Iris pigment epithelial cell (primary cell): ENCODE measurements at places on chromosomes 13 and 19.

DNA sequence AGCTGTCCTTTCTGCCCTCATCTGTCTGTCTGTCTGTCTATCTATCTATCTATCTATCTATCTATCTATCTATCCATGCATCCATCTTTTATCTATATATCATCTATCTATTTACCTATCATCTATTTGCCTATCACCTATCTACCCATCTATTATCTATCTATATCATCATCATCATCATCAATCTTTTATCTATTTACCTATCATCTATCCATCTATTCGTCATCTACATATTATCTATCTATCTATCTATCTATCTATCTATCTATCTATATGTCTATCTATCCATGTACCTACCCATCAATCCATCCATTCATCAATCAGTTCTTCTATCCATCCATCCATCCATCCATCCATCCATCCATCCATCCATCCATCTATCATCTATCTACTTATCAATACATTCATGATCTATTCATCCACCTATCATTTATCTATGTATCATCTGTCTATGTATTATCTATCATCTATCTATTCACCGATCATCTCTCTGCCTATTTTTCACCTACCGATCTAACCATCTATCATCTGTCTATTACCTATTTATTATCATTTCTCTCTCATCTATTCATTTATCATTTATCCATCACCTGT is 49.2 kb upstream of the ADGRE1 start:
- DNase-seq, result no peak

DNA sequence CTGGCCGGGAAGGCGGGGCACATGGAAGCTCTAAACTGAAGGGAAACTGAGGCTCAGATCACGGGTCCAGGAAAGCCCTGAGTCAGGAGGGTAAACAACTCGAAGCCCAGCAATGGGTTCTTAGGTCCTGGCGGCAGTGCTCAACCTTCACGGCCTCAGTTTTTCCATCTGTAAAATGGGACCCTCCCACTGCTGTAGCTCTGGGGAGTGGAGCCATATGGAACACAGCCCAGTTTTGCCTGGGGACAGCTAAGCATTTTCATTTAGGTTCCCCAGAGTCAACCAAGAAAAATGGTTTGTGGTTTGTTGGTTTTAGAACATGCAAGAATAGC is 30.4 kb downstream of the CEBPG start:
- no peak for DNase-seq

GRCh38 chr13:70747262-70747661 is 639.0 kb upstream of the KLHL1 start:
- peak; percentile 2 for DNase-seq

GRCh38 chr19:45423033-45423588 is 606 bp downstream of the ERCC1 start:
- DNase-seq, result no peak

GRCh38 chr13:96782186-96782585 is 212.1 kb downstream of the OXGR1 start:
- DNase-seq, result no peak

DNA sequence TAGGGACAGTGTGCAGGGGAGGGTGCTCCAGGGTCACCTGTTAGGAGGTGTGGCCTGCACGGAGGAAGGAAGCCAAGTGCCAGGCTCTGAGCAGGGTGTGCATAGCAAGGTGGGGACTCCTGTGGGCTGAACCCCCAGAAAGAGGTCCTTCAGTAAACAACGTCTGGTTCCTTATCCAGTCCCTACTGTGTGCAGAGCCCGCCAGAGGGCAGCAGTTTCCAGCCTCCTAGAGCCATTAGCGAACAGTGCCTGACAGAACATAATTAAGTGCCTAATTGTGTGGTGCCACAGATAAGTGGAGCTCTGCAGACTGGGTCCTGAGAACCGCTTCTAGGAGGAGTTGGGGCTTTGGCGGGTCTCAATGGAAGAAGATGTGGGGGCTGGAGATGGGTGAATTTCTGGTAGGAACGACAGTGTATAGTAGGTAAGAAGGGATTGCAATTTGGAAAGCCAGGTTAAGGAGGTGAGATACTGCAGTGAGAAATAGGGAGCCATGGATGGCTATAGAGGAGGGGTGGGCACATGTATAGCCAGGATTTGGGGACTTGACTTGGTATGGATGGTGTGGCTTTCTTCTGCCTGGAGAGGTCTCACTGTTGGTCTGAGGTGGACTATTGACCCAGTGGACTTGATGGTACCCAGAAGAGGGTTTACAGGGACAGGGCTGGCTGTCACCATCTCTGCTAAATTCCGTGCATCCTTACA is 323.1 kb downstream of the ZNF536 start:
- no peak for DNase-seq

DNA sequence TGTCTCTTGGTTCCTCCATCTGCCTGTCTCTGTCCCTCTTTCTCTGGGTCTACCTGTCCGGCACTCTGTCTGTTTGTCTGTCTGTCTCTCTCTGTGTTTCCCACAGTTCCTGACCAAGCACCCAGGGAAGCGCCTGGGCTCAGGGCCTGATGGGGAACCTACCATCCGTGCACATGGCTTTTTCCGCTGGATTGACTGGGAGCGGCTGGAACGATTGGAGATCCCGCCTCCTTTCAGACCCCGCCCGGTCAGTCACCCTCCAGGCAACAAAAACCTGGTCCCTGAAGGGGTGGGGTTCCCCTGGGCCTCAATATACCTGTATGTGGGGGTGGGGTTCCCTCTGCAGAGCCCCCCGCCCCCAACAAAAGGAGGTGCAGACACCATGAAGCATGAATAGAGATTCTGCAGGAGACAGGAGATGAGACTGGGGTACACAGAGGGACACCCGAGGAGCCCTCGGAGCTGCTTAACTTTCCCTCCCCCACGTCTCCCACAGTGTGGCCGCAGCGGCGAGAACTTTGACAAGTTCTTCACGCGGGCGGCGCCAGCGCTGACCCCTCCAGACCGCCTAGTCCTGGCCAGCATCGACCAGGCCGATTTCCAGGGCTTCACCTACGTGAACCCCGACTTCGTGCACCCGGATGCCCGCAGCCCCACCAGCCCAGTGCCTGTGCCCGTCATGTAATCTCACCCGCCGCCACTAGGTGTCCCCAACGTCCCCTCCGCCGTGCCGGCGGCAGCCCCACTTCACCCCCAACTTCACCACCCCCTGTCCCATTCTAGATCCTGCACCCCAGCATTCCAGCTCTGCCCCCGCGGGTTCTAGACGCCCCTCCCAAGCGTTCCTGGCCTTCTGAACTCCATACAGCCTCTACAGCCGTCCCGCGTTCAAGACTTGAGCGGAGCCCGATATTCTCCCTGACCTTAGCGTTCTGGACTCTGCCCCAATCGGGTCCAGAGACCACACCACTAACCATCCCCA is 2.6 kb upstream of the CACNG7 start:
- no peak for DNase-seq

DNA sequence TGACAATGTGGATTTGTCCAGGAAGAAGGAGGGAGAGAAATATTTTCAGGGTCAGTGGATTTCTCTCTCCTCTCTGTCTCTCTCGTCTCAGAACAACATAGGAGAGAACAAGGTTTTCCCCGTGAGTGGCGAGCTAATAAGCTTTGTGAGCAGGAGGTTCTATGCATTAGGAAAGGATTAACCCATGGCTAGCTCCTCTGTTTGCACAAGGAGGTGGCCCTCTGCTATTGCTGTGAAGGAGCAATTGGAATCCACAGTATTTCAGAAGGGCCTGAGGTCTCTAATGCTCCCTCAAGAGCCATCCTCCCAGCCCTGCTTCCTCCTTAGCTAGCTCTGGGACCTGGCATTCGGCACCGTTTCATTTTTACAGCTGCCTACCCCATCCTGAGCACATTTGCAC is 288.9 kb upstream of the MAB21L1 start:
- DNase-seq, result no peak

DNA sequence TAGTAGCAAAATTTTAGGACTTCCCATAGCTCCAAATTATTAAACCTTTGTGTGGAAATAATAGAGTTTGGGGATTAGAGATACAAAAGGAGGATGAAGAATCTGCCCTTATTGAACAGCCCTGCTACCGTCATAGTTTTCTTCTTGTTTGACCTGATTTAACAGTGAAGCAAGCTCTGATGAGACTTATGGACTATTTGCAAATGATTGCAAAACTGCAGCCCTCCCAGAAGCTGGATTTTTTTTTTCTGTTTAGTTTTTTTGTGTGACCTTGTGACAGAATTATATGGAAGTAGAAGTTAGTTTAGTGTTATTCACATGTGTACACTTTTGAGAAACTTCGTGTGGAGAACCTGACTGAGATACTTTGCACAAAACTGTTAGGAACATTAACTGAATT is 267.8 kb downstream of the KCNRG start:
- DNase-seq, result no peak

- DNase-seq, result no peak
These were observed 42.0 kb downstream of the SERTM1 start for GRCh38 chr13:36715841-36716240.

DNA sequence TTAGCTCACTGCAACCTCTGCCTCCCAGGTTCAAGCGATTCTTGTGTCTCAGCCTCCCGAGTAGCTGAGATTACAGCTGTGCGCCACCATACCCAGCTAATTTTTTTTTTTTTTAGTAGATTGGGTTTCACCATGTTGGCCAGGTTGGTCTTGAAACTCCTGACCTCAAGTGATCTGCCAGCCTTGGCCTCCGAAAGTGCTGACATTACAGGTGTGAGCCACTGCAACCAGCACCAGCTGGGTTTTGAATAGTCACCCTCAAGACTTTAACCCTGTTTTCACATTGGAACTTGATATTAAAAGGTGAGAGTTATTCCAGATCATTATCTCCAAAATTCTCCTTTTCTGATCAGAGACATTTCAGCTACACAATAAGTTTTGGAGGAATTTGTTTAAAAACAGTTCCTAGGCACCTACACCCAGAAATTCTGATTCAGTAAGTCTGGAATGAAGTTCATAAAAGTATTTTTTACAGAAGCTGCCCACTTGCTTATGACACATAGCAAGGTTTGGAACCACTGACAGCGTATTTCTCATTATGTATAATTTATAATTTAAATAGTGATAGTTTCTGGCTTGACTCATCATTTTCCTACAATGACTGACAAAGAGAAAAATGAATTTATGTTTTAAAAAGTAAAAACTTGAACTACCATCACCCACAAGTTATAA is 417.3 kb downstream of the DIAPH3 start:
- peak; percentile 77 for DNase-seq

GRCh38 chr19:6768236-6768785 is 1.1 kb upstream of the SH2D3A start:
- DNase-seq, result no peak

DNA sequence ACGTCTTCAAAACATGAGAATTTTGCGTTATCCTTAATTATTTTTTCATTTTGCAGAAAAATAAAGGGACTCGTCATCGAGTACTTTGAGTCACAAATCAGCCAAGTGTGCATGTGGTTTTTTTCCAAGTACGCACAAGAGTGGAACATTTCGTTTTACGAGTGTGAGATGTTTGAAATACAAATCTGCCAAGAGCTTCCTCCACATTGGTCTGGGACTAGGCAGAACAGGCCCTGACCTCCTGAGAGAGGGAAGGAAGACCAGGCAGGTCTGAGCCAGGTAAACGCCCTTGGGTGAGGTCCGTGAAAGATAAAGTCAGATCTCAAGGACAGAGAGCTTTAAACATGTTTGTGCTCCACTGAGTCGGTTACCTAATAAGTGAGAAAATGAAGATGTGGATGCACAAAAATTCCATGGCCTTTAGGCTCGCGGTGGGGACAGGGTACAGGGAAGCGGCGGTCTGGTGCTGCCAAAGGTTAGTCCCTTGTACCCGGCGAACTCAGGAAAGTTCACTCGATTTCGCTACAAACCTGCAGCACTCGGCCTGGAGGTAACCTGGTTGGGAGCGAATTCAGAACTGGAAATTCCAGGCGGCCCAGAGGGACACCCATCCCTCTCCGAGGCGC is 473 bp upstream of the ITM2B start:
- no peak for DNase-seq

GRCh38 chr13:108315273-108315672 is 45.8 kb downstream of the TNFSF13B start:
- DNase-seq, result no peak

DNA sequence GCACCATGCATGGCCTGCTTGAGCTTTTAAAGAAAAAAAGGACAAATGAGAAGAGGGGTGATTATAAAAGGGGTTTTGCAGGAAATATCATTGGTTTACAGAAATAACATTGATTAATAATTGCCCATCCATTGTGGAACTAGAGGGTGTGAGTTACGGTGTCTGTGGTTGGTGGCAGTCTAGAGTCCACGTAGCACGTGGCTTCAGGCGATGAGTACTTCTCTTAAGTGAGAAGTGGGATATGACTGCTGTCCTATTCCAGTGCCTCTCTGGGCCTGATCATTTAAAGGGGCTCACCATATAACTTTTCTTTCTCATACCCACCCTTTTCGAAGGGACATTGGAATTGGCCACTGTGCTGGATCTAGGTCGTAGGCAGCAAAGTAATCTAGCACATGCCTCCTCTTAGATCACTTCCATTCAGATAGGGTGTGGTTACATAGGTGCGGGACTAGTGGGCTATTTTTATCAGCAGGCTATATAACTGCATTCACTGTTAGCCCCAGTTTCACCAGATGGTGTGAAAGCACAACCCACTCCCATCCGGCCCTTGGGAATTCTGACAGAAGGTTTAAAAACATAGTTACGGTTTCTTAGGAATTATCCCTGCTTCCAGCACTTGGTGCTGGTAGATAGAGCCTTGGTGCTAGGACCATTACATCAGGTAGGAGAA is 19.9 kb downstream of the PPP5C start:
- no peak for DNase-seq

DNA sequence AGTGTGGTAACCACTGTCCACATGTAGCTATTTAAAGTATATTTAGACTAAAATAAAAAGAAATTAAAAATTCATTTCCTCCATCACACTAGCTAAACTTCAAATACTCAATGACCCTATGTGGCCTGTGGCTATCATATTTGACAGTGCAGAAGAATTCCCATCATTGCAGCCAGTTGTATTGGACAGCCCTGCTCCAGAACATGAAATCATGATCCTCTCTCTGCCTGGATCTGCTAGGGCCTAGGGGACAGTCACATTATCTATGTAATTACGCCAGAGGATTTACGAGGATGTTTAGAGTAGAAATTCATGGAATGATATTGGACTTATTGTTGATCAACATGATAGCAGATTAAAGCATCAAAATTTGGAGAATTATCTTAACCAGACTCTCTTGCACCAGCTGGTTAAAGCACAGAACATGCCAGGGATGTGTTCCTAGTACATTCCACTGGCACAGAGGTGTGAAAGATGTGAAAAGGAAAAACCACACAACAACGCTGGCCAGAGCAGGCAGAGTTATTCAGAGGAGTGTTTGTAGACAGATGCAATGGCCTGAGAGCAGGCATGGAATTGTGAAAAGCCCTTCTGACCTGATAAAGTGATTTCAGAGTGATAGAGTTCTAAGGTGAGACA is 108.9 kb upstream of the STARD13 start:
- no peak for DNase-seq

- DNase-seq, result no peak
These were observed 3.8 kb upstream of the LILRA5 start for GRCh38 chr19:54316746-54317107.

GRCh38 chr19:53824134-53824611 is at the start of gene NLRP12:
NLRP12 (minus strand) TSS chr19:53824314; CDS start chr19:53824174, 140 bp downstream.
- no peak for DNase-seq
